ENCODE measurements at places on chromosomes 13 and 19. TPM values are rescaled to one million over a fixed set of nuclear protein-coding genes. Genes with fewer than 3 reads are reported as not detected.

DNA sequence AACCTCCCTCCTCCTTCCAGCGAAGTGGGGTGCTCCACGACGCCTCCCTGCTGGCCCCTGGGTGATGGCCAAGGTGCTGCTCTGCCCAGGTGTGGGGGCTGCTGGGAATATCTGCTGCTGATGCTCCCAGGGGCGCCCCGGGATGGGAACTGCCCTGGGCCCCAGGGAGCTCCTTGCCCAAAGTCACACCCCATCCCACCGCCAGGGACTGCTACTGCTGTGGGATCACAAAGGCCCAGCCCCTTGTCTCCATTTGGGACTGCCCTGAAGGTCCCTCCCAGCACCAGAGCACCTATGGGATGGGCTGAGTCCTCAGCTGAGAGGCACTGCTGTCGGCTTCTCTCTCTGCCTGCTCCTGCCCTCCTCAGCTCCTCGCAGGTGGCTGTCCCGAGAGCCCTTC lies 19.0 kb downstream of the CHST8 start:
- H3K27me3 ChIP-seq, result peaks cover 6% of the 10 kb centered on the region
- H3K4me3 ChIP-seq, result no peak overlapping the region
- DNase-seq, result no peak
- H3K36me3 ChIP-seq, result no peaks in the 10 kb centered on the region

- H3K27me3 ChIP-seq, result no peaks in the 10 kb centered on the region
- no peaks in the 10 kb centered on the region for H3K4me1 ChIP-seq
- H3K4me3 ChIP-seq, result no peak overlapping the region
- peaks cover 10% of the 10 kb centered on the region for H3K36me3 ChIP-seq
- no peak overlapping the region for H3K27ac ChIP-seq
Observed at GRCh38 chr19:32627714-32628270, 46.8 kb downstream of the PDCD5 start.

GRCh38 chr13:100608489-100608888 lies 19.9 kb upstream of the GGACT start:
- peaks cover 44% of the 10 kb centered on the region for H3K4me1 ChIP-seq
- H3K27ac ChIP-seq, result peak overlapping the region; percentile 90
- DNase-seq, result no peak
- peaks cover 49% of the 10 kb centered on the region for H3K36me3 ChIP-seq
- H3K27me3 ChIP-seq, result no peaks in the 10 kb centered on the region

- peaks cover 5% of the 10 kb centered on the region for H3K4me1 ChIP-seq
- H3K27ac ChIP-seq, result no peak overlapping the region
- no peaks in the 10 kb centered on the region for H3K36me3 ChIP-seq
- DNase-seq, result no peak
Observed at GRCh38 chr19:42021185-42021584, 27.2 kb upstream of the ATP1A3 start.

GRCh38 chr13:51534041-51534817 lies 50.0 kb upstream of the WDFY2 start:
- H3K4me3 ChIP-seq, result peak overlapping the region; percentile 4
- peak overlapping the region; percentile 70 for H3K27ac ChIP-seq
- H3K4me1 ChIP-seq, result peaks cover 37% of the 10 kb centered on the region
- peaks cover 16% of the 10 kb centered on the region for H3K36me3 ChIP-seq

GRCh38 chr13:112509190-112509589 lies 78.8 kb downstream of the TUBGCP3 start:
- H3K27me3 ChIP-seq, result no peaks in the 10 kb centered on the region
- H3K4me1 ChIP-seq, result peaks cover 11% of the 10 kb centered on the region
- H3K4me3 ChIP-seq, result no peak overlapping the region
- no peak for DNase-seq
- no peak overlapping the region for H3K27ac ChIP-seq

DNA sequence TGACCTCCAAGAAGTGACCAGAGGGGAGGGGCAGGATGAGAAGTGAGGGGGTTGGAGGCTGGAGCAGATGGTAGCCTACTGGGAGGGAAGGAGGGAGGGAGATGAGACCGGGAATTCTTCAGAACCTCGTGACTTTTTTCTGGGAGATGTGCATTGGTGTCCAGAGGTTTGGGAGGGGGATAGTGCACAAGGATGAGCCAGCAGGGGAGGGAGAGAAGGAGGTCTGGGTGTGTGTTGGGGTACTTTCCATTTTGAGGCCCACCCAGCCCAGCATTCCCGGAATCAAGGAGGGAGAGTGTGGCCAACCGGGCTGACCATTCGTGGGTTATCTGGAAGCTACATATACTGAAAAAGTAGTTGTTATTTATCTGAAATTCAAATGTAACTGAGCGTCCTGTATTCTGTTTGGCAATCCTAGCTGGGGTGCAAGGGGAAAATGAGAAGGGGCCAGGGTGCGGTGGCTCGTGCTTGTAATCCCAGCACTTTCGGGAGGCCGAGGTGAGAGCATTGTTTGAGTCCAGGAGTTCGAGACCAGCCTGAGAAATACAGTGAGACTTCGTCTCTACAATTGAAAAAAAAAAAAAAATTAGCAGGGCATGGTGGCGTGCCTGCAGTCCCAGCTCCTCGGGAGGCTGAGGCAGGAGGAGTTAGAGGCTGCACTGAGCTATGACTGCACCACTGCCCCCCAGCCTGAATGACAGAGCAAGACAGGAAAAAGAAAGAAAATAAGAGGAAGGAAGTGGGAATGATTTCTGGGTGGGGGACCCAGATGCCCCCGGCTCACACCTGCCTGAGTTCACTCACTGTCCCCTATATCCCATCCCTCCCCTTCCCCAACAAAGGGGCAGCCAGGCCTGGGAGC lies 4.4 kb upstream of the C3 start:
- H3K36me3 ChIP-seq, result no peaks in the 10 kb centered on the region
- H3K27me3 ChIP-seq, result no peaks in the 10 kb centered on the region
- H3K4me3 ChIP-seq, result no peak overlapping the region
- H3K27ac ChIP-seq, result no peak overlapping the region

DNA sequence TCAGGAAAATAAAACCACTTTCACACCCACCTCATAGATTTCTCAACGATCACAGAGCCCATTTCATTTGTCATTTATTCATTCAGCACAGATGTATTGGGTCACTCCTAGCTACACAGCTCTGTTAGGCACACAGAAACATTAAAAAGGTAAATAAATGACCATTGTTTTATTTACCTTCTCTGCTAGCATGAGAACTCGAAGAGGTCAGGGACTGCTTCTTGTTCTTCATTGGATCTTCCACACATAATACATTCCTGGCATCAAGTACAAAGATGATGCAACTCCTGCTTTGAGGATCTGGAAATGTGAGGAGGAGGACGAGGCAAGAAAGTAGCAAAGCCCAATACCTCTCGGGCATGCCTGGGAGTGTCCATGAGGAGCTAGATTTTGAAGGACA lies 168.1 kb downstream of the RBM26 start:
- H3K27ac ChIP-seq, result no peak overlapping the region
- H3K4me1 ChIP-seq, result no peaks in the 10 kb centered on the region

GRCh38 chr13:106490569-106491321 lies 44.7 kb downstream of the EFNB2 start:
- H3K4me1 ChIP-seq, result peaks cover 21% of the 10 kb centered on the region
- H3K27ac ChIP-seq, result no peak overlapping the region
- no peak for DNase-seq
- peaks cover 62% of the 10 kb centered on the region for H3K27me3 ChIP-seq
- H3K4me3 ChIP-seq, result peak overlapping the region; percentile 44

DNA sequence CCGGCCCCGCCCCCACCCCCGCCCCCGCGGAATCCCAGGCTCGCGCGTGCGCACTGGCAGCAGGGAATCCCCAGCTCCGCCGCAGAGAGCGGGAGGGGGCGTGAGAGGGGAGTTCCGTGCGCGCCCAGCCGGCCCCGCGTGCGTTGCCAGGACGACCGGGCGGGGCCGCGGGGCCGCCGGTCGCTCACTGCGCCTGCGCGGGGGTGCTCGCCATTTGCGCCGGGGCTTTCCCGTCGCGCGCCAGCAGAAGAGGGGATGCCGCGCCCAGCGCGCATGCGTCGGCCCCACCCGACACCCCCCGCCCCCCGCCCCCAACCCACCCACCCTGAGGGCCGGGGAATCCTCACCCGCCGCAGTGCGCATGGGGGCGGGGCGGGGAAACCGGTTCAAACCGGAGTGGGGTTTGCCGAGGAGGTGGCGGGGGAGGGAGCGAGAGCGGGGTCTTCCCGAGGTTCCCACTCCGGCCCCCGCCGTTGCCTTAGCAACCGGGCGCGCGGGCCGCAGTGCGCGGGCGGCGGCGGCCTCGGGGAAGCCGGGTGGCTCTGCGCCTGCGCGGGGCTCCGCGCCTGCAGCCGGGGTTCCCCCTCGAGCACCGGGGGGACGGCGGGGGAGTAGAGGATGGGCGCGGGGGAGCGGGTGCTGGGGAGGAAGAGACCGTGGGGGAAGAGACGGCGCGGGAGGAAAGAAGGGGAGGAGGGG lies 15.1 kb downstream of the CCDC124 start:
- H3K27ac ChIP-seq, result no peak overlapping the region
- H3K36me3 ChIP-seq, result no peaks in the 10 kb centered on the region

GRCh38 chr13:46317120-46317519 lies 69.9 kb downstream of the RUBCNL start:
- H3K4me1 ChIP-seq, result peaks cover 31% of the 10 kb centered on the region
- H3K27me3 ChIP-seq, result no peaks in the 10 kb centered on the region
- DNase-seq, result no peak
- peaks cover 20% of the 10 kb centered on the region for H3K36me3 ChIP-seq
- no peak overlapping the region for H3K27ac ChIP-seq

DNA sequence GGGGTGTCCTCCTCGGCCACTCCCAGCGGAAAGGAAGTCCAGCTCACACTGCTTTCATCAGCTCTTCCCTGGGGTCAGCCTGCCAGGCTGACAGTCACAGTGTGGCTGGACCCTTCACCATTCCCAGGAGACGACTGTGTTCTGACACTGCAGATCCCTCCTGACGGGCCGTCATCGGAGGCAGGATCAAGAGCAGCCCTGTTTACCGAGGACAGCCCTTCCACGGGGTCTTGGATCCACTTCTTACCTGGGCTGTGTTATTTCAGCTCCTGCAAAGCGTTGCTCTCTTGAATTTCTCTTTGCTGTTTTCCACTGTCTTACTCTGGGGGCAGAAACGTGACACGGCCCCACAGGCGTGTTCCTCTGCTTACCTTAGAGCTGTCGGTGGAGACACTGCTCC lies 149.9 kb upstream of the SOX1 start:
- no peak for DNase-seq
- no peaks in the 10 kb centered on the region for H3K27me3 ChIP-seq
- H3K4me1 ChIP-seq, result no peaks in the 10 kb centered on the region
- no peak overlapping the region for H3K27ac ChIP-seq
- no peaks in the 10 kb centered on the region for H3K36me3 ChIP-seq

DNA sequence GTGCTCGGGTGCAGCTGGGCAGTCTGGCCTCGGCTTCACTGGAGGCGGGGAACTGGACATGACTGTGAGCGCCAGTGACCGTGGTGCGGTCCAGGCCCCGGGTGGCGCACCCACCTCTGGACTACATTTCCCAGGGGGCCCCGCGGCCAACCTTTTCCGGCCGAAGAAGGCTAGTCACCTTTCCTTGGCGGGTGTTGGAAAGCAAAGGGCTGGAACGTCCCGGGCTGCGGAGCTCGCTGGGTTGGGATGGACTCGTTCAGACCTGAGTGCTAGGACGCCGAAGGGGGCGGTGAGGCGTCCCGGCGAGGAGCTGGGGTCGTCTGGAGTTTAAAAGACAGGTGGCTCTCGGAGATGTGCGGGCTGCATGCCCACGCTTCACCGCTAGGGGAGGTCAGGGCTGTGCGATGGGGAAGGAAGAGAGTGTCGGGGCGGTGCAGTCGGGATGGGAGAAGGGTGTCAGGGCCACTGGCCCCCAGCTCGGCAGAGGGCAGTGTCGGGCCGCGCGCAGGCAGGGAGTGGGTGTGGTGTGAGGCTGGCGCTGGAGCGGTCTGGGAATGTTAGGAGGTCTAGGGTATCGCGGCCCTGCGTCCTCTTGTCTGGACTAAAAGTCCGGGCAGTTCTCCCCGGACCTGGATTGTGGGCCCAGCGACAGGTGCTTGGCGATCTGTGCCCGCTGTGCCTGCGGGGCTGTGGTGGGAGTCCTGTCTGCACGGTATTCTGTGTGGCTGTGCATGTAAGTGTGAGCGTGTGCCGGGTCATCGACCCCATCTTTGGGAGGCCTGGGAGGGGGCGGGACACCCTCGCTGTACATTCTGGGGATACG lies 57.1 kb downstream of the ZNF568 start:
- H3K36me3 ChIP-seq, result peaks cover 27% of the 10 kb centered on the region
- H3K4me1 ChIP-seq, result peaks cover 11% of the 10 kb centered on the region

DNA sequence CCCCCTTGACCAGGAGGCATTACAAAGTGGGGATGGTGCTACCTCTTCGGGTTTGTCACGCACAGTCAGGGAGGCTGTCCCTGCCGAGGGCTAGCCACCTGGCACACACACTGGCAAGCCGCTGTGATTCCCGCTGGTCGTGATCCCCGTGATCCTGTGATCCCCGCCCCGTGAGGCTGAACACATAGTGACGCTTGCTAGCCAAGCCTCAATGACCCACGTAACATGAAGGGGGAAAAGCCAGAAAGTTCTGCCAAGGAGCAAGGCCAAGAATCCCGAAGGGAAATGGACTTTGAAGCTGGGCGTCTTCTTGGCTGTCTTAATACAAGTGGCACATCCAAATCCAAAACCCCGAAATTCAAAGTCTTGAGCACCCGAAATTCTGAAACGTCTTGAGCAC lies 13.7 kb downstream of the LDLR start:
- peaks cover 69% of the 10 kb centered on the region for H3K36me3 ChIP-seq
- peaks cover 18% of the 10 kb centered on the region for H3K4me1 ChIP-seq
- no peak overlapping the region for H3K4me3 ChIP-seq
- no peaks in the 10 kb centered on the region for H3K27me3 ChIP-seq
- no peak overlapping the region for H3K27ac ChIP-seq

DNA sequence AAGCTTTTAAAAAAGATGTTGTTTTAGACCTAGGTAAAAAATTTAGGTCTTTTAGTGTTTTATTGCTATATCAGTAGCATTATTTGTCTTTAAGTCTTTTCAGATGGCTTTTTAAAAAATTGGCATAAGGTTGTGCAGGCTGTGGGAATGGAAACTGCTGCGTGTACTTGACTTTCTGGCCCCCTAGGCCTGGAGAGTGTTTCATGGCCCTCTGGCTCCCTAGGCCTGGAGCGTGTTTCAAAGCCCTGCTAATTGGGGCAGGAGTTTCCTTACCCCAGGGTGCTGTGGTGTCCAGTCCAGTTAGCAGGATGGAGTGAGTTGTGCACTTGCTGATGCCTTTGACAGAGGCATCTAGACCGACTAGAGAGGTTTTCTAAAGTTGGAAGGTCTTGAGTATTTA lies 23.8 kb downstream of the PRAM1 start:
- peak overlapping the region; percentile 54 for H3K27ac ChIP-seq
- H3K4me1 ChIP-seq, result peaks cover 59% of the 10 kb centered on the region
- no peak for DNase-seq
- H3K27me3 ChIP-seq, result no peaks in the 10 kb centered on the region
- no peak overlapping the region for H3K4me3 ChIP-seq

ZNF560 gene
- not detected for total RNA-seq

FSTL3 gene
- total RNA-seq, result 2.2 TPM

NLRP11 gene
- total RNA-seq, result not detected

SMIM44 gene
- total RNA-seq, result not detected

ZNF90 gene
- total RNA-seq, result 22.0 TPM

ZNF155 gene
- 7.3 TPM for total RNA-seq

ZNF814 gene
- 28.1 TPM for total RNA-seq

KLK7 gene
- not detected for total RNA-seq

TUBA3C gene
- total RNA-seq, result not detected

PGLYRP1 gene
- total RNA-seq, result not detected

Data from activated CD8-positive, alpha-beta memory T cell treated with anti-CD3 and anti-CD28 coated beads, Interleukin-2, amount 10 ng/mL, durations not matched to agents 7 days and 5 days (primary cell).